Iris pigment epithelial cell (primary cell): ENCODE measurements at places on chromosomes 5 and 9.

DNA sequence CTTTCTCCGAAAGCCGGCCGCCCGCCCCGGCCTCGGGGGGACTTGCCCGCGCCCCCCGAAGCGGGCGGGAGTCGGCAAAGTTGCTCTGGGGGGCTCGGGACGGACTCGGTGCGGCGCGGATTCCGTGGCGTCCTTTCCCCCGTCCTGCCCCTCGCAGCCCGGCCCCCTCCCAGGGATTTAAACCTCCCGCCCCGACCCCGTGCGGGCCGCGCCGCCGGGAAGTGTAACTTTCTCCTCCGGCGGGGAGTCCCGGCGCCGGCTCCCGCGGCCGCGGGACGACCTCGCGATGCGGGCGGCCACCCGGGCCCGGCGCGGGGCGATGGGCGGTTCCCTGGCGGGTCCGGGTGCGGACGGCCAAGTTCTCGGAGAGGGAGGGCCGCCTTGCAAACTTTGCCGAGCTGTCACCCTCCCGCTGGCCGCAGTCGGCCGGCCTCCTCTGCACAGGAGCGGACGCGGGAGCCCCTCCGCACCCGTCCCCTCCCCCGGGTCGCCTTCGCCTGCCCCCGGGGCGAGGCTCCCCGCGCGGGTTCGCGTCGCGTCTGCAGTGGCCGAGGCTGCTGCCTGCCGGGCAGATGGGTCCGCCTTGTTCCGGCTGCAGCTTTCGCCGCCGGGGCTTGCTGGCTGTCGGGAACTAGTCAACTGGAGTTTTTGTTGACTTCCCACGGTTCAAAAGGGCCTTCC is 732 bp downstream of the PBX3 start:
- DNase-seq, result peak; percentile 31

- DNase-seq, result peak; percentile 43
Measured at GRCh38 chr5:9212605-9213004, 333.3 kb downstream of the SEMA5A start.

- DNase-seq, result no peak
Measured at GRCh38 chr5:178176791-178177190, 10.4 kb downstream of the GMCL2 start.

- no peak for DNase-seq
Measured at GRCh38 chr5:7894439-7894838, 25.5 kb downstream of the MTRR start.

- no peak for DNase-seq
Measured at GRCh38 chr9:35714123-35714522, 17.9 kb downstream of the TLN1 start.

GRCh38 chr9:35191105-35191504 is 29.3 kb downstream of the UNC13B start:
- DNase-seq, result no peak

- no peak for DNase-seq
Measured at GRCh38 chr5:19728571-19728970, 259.4 kb downstream of the CDH18 start.

GRCh38 chr5:142800776-142801494 is 30.8 kb downstream of the ARHGAP26 start:
- no peak for DNase-seq

- no peak for DNase-seq
Measured at GRCh38 chr5:3031733-3032378, 280.4 kb upstream of the IRX2 start.

DNA sequence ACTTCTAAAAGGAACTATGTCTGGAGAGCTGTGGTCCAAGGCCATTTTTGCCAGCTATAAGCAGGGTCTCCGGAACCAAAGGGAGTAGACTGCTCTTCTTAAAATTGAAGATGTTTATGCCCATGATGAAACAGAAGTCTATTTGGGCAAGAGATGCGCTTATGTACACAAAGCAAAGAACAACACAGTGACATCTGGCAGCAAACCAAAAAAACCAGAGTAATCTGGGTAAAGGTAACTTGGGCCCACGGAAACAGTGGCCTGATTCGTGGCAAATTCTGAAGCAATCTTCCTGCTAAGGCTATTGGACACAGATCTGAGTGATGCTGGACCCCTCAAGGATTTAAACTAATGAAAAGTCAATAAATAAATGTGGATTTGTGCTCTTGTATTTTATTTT is 29.7 kb upstream of the GLDC start:
- no peak for DNase-seq

DNA sequence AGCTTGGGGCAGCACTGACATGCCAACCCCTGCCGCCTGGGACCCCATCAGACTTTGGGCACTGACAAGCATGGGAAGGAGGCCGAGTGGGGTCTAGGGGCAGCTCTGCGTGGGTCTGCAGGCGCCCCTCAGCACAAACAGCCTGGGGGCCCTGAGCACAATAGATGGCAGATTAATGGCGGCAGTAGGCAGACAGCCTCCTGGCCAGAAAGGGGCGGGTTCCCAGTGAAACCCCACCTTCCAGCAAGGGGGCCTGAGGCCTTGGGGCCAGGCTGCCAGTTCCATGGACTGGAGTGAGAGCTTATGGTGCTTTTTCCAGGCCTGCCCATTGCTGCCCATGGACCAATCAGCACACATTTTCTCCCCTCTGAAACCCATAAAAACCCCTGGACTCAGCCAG is 2031.2 kb downstream of the EFNA5 start:
- DNase-seq, result no peak

- DNase-seq, result peak; percentile 75
Measured at GRCh38 chr9:15873573-15874177, 320.8 kb downstream of the CCDC171 start.

- DNase-seq, result no peak
Measured at GRCh38 chr5:169411786-169412430, 111.0 kb upstream of the SLIT3 start.

DNA sequence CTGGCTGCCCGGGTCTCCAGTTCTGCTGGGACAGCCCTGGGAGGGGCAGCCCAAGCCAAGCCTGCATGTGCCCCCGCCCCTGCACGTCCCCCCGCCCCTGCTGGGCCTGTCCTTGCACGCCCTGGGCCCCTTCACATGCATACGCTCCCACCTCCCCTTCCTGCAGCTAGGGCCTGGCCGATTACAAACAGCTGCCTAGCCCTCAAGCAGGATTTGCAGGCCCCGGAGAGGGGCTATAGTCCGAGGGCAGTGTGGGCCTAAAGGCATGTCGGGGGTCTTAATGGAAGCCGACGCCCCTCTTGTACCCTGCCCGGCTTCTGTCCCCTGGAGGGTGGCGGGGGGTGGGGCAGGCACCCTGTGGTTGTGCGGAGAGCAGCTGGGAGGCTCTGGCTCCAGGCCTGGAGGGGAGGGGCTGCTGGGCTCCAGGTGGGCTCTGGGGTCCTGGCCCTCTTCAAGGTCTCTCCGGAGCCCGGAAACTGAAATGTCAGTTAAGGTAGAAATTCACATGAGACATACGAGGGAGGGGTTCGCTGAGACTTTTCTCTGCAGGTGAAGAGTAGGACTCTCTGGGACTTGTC is 16.9 kb downstream of the COL5A1 start:
- no peak for DNase-seq

DNA sequence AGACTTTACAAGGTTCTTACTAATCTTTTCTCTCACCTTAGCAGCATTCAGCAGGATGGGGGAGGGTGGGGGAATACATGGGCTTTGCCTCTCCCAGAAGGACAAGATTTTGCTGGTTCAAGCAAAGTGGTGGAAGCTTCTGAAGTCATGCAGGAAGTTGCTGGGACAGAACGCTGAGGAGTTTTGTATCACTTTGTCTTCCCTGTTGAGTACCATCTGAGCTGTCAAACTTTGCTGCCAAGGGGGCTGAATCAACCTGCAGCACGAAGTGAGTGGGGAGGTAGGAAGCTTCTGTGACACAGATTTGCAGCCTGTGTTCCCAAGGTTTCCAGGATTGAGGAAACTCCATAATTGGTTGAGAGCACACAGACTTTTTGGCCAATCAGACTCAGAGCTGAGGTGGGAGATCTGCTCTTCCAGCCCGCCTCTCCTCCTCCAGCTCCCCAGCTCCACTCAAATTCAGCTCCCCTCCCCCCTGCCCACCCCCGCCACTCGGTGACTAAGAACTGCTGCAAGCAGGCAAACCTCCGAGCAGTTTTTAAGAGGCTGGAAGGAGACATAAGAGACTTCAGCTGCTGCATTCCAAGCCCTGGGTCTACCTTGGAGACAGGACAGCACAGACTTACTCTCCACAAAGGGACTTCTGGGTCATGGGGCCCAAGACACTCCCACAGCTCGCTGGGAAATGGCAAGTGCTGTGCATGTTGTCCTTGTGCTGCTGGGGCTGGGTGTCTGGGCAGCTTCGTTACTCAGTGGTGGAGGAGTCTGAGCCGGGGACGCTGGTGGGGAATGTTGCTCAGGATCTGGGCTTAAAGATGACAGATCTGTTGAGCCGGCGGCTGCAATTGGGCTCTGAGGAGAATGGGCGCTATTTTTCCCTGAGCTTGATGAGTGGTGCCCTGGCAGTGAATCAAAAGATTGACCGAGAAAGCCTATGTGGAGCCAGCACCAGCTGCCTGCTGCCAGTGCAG is at the start of gene PCDHGC5:
Gene PCDHGC5, plus strand, starts transcription at position 491 of the 971 bp plus-strand sequence. Its CDS starts 160 bp downstream, at position 651.
- peak; percentile 47 for DNase-seq

GRCh38 chr9:133106511-133107244 is 14.4 kb downstream of the RALGDS start:
- no peak for DNase-seq

GRCh38 chr9:128632066-128632465 is 24.6 kb downstream of the DYNC2I2 start:
- no peak for DNase-seq

DNA sequence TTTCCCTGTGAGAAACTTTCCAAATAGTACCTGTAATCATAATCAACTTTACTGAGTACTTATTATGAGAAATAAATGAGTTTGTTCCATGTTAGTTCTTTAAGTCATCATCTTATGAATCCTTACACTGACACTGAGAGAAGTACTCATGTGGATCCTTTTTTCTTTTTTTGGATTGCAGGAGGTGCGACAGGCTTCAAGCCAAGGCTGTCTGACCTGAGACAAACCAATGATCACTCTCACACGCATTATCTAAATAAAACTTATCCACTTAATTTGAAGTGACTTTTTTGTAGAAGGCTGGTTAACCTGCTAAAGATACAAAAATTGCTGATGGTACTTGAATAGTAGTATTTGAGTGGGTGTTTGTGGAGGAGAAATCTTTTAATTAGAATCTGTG is 39.5 kb downstream of the JAKMIP2 start:
- no peak for DNase-seq

DNA sequence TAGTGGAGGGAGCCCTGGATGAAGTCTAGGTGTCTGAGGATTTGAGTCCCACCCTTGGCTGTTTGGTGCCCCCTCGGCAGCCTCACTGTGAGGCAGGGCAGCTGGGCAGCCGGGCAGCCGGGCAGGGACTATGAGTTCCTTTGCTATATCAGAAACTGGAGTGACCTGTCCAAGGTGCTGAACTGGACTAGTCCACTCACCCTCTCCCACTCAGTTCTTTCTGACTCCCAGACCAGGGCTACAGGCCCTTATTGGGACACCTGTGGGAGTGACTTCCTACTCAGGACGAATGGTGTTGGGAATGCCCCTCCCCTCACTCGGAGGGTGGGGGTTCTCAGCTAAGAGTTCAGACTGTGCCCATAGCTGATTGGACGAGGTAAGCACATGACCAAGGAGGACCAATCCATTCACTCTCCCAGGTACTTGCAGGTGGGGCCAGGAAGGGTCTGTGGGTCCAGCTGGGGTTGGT is 34.1 kb upstream of the RAPGEF1 start:
- DNase-seq, result peak; percentile 54

DNA sequence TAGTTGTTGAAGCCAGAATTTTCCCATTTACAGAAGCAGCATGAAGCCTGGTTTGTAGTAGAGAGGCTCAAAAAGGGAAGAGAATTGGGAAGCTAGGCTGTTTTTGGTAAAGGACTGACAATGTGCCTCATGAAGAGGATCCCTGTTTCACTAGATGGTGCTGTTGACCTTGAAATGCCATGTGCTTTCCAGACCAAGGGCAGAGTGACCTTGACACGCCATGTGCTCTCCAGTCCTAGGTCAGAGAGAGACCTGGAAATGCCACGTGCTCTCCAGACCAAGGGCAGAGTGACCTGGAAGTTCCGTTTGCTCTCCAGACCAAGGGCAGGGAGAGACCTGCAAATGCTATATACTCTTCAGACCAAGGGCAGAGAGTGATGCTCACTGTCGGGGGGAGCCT is 32.0 kb downstream of the UNC13B start:
- no peak for DNase-seq

GRCh38 chr5:120088836-120089235 is 375.3 kb upstream of the PRR16 start:
- DNase-seq, result peak; percentile 26

DNA sequence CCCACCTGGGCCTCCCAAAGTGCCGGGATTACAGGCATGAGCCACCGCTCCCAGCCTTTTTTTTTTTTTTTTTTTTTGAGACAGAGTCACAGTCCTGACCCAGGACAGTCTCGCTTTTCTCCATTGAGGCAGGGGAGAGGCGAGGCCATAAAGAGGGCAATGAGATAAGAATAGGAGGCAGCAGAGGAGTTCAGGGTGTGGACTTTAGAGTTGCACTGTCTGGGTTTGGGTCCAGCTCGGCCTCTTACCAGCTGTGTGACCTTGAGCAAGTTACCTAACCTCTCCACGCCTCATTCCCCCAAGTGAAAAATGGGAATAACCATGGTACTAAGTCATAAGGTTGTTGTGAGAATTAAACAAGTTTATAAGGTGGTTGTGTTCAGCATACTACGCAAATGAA is 24.6 kb upstream of the ANKH start:
- DNase-seq, result no peak

DNA sequence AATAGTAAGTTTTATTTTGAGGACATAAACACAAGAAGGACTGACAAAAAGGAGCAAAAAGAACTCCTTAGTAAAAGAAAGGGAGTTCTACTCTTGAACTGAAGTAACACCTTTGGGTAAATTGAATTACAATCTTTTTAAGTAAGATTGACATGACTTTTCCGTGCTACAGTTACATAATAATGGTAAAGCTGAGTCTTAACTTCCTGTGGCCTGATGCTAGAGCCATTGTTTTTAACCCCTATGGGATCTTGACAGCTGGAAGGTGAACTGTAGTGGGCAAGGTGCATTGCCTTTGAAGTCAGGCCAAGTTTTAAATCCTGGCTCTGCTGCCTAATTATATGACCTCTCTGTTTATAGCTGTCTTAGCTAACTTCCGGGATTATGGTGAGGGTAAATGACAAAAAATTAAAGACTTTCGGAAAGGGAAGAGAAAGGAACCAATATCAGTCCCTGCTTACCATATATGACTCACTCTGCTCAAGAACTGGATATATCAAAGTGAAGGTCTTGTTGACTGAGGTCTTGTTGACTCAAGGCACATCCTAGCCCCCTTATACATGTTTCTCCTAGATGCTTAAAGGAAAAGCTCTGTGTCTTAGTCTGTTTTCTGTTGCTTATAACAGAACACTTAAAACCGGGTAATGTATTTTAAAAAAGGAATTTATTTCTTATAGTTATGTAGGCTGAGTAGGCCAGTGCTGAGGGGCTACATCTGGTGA is 6.8 kb downstream of the HSD17B4 start:
- DNase-seq, result no peak

DNA sequence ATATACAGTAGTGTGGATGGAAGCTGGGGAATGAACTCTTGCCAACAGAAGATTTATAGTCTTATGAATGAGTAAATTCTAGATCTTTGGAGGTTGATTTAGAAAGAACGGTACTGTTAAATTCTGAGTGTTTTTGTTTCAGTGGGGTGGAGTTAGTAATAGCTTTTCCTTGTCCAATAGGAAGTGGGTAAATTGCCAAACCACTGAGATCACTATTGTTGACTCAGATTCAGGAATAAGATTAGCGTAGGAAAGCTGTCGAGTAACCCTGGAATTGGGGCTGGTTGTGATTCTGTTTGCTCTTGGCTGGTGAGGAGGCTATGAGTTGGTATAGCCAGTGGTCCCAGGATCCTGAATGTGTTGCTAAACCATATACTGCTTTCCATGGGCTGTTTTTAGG is 155.6 kb downstream of the ARHGAP26 start:
- peak; percentile 84 for DNase-seq

- no peak for DNase-seq
Measured at GRCh38 chr9:79565245-79565644, 6.5 kb upstream of the TLE4 start.
